ENCODE measurements at places on chromosomes 16 and 17.

GRCh38 chr17:2295575-2295974, 8.0 kb downstream of the SMG6 start:
- no peak for DNase-seq

DNA sequence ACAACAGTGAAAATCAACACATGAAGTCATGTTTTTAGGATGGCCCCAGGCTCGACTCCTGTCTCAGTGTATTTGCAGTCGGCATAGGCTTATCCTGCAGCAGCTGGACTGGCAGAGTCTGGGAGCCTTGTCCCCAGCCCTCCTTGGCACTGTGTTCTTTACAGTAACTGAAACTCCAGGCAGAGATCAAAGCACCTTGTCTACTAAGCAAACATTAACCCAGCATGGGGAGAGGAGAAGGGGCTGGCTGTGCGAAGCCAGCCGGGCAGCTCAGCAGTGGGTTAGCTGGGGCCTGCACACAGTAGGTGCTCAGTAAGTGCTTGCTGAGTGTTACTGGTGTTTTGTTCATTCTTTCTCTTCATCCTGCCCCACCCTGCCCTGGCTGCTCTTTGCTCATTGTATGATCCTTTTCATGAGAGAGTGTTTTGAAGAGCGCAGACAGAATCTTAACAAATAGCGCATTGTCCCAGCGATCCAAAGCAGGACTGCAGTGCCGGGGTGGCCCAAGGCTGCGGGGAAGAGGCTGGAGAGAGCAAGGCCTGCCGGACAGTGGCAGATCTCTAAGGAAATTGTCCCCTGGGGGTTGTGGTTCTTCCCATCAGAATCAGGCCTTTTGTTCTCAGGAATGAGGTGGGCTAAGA, 23.5 kb upstream of the ITGB4 start:
- no peak for DNase-seq

- no peak for DNase-seq
Measured at GRCh38 chr16:20004931-20005330, 68.8 kb downstream of the GPR139 start.

DNA sequence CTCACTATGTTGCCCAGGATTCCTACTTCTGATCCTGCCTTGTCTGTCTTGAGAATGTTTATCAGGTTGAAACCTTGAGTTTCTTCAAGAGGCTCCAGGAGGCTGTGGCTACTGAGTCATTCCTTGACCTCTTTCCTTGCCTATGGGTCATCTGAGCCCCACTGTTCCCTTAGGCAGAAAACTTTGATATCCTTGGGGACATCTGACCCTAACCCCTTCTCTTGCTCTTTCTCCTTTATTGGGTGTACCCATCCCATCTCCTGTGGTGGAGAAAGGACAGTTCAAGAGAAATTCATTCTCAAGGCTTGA, 12.5 kb downstream of the ARL4D start:
- DNase-seq, result no peak

- DNase-seq, result no peak
Measured at GRCh38 chr17:67180275-67180674, 64.7 kb downstream of the HELZ start.

DNA sequence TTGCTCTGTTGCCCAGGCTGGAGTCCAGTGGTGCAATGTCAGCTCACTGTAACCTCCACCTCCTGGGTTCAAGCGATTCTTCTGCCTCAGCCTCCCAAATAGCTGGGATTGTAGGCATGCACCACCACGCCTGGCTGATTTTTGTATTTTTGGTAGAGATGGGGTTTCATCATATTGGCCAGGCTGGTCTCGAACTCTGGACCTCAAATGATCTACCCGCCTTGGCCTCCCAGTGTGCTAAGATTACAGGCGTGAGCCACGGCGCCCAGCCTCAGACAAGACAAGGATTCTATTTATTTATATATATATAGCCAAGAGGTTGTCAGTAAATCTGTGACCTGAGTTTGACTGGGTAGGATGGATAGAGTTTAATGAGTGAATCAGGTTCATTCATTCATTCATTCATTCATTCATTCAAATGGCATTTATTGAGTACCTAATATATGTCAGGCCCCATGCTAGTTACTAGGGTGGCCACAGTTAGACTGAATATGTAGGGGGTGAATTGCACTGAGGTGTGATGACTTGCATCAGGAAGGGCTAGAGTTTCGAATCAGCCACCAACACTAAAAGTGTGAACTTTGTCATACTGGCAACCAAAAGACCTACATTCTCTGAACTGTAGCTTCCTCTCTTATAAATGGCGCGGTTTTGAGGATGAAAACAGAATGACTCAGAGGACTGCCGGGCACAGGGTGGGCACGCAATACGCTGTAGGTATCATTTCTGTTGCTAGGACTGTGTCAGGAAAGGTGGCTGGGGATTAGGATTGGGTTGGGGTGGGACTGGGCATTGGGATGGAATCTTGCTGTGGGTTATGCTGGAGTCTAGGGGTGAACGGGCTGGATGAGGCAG, 37.8 kb downstream of the ITGAE start:
- DNase-seq, result no peak

- DNase-seq, result no peak
Measured at GRCh38 chr17:9185142-9185541, 163.8 kb downstream of the NTN1 start.

- DNase-seq, result no peak
Measured at GRCh38 chr17:64554028-64554637, 47.4 kb downstream of the CEP95 start.

- DNase-seq, result no peak
Measured at GRCh38 chr16:22333457-22333994, 36.3 kb downstream of the POLR3E start.

DNA sequence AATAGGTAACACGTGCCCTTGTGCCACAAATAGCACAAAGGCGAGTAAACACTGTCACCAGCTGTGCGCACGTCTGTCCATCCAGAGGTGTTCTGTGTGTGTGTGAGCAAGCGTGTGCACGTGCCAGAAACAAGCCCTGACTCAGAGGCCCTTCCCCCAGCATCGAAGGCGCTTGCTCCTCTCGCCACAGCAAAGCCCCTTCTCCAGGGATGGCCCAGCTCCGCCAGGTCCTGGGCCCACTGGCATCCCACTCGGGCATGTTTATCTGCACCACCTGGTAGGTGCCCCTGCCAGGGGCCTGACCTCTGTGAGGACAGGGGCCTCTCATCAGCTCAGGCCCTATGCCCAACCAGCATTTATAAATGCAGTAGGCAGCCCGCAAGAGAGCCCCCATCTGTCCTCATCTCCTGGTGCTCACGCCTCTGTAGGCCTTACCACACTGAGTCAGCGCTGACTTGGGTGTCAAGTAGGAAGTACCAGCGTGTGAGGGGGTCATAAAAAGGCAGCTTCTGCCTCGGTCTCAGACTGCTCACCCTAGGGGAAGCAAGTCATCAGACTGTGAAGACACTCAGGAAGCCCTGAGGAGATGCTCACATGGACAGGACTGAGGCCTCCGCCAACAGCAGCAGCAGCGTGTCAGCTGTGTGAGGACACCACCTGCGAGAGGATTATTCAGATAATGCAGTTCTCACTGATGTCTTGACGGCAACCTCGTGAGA, 10.8 kb downstream of the TMEM235 start:
- no peak for DNase-seq

DNA sequence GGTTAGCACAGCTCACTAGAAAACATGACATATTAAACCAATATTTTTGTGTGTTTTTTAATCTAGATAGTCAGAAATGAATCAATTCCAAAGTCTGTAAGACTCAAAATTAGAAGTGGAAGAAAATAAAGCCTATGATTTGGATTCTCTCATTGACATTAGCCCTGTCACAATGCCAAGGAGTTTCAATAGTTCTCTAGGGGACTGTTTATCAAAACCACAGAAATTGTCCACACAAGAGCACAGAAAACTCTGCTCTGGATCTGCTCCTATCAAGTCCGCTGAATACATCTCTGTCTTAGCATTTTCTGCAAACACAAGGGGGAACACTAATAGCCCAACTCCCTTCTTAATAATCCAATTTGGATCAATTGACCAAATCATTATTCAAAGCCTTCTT, 152.0 kb downstream of the HS3ST3B1 start:
- no peak for DNase-seq

Measured in amniotic stem cell (primary cell).